Stimulated activated CD4-positive, alpha-beta T cell treated with anti-CD3 and anti-CD28 coated beads, Interleukin-1b, Interleukin-23, amount 100 ng/mL, for 24 hours (primary cell): ENCODE measurements at places on chromosomes 6 and 20.

GRCh38 chr6:6908121-6908520 lies 199.6 kb upstream of the RREB1 start:
- DNase-seq: no peak

- DNase-seq: no peak
These were observed 47.9 kb upstream of the KCNK16 start for GRCh38 chr6:39370390-39370789.

- no peak for DNase-seq
These were observed 219.3 kb upstream of the RNF217 start for GRCh38 chr6:124742971-124743370.

GRCh38 chr20:57413986-57414385 lies 22.8 kb downstream of the RBM38 start:
- DNase-seq: no peak

- DNase-seq: no peak
These were observed 59.7 kb upstream of the TMEM181 start for GRCh38 chr6:158500016-158500735.

DNA sequence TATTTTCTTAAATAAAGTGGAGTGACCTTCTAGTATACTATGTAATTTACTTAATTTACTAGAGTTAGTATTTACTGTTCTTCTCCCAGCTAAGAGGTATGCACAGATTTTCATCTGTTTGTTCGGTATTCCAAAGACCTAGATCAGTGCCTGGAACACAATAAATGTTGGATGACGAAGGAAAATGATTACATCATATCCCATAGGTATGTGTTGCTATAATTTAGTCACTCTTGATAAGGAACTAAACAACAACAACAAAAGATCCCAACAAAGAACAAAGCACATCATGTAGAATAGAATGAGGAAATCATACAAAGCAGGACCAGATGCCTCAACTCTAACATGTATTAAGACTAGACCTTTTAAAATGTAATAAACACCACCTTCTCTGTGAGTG lies 89.6 kb upstream of the ADGRF1 start:
- DNase-seq: no peak

DNA sequence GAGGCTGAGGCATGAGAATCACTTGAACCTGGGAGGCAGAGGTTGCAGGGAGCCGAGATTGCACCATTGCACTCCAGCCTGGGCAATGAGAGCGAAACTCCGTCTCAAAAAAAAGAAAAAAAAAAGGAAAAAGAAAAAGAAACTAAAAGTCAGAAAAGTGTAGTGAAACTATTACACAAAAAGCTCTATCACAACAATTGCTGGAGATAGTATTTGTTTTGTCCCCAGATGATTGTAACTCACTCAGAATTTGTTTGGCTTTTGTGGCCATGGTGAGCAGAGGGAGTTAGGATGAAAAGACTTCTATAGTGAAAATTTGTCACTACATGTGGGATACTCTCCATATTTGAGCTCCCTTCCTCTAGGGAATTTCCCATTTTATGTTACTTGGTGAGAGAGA lies 5.2 kb upstream of the GOPC start:
- DNase-seq: no peak

- DNase-seq: no peak
These were observed 97.0 kb downstream of the RREB1 start for GRCh38 chr6:7204726-7205125.

GRCh38 chr20:45085289-45085688 lies 15.6 kb downstream of the KCNS1 start:
- DNase-seq: no peak

GRCh38 chr6:8627085-8627861 lies 191.9 kb upstream of the SLC35B3 start:
- DNase-seq: no peak

DNA sequence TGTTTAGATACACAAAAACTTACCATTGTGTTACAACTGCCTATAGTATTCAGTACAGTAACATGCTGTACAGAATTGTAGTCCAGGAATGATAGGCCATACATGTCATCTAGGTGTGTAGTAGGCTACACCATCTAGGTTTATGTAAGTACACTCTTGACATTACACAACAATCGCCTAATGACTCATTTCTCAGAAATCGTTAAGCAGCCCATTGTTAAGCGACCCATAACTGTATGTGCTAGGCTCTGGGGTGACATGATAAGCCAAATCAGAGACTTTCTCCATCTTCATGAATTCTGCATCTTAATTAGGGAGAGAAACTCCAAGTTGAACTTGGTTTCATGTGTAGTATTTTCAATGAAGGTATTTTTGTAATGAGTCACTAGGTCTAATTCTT lies 17.2 kb downstream of the STK35 start:
- DNase-seq: no peak

DNA sequence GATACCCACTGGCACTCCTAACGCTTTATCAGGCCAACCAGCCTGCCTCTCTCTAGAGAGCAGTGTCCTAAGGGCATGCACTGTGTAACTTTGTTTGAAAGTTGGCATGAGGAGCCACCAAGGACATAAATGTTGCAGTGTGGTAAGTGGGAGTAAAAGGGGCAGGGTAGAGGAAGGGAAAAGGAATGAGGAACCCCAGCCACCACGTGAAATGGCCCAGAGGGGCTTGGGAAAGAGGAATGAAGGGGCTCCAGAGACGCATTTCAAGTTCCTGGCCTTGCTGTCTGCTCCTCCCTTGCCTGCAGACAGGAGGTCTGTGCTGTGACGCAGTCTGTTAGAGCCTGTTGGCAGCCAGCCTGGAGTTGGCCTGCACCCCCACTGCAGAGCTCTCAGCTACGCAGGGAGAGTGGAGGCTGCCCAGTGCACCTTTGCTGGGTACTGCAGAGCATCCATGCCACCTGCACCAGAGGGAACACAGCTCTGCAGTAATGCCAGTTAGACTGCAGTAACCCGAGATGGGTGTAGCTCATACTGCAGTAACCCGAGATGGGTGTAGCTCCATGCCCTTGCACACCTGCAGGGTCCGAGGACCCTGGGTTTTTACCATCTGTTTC lies 86.8 kb upstream of the SNAP25 start:
- no peak for DNase-seq

- no peak for DNase-seq
These were observed 250.4 kb downstream of the FOXA2 start for GRCh38 chr20:22333885-22334545.

DNA sequence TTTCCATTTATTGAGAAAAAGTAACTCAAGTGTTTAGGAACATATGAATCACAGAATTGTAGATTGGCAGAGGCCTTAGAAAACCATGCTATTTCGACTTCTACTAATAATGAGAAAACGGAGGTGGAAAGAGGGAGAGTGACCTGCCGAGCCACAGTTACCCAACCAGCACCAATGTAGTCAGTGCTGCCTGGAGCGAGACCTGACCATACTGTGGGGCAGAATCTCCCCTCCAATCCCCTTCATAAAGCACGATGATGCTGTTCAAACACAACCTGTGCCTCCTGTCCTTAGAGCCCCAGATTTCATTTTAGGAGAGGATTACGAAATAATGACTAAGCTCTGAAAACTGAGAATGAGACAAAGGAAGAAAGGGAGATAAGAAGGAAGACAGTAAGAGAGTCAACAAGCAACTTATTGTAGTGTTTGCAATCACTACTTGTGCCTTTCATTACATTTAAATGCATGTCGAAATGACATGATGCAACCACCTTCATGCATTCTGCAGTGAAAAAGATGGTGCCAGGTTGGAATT lies 70.6 kb downstream of the ATXN1 start:
- no peak for DNase-seq

GRCh38 chr6:160088069-160088783 lies 33.4 kb upstream of the SLC22A1 start:
- no peak for DNase-seq

GRCh38 chr20:59571551-59572314 lies 32.6 kb upstream of the PHACTR3 start:
- DNase-seq: peak; percentile 30

GRCh38 chr20:49612127-49612738 lies 44.3 kb upstream of the PTGIS start:
- no peak for DNase-seq

DNA sequence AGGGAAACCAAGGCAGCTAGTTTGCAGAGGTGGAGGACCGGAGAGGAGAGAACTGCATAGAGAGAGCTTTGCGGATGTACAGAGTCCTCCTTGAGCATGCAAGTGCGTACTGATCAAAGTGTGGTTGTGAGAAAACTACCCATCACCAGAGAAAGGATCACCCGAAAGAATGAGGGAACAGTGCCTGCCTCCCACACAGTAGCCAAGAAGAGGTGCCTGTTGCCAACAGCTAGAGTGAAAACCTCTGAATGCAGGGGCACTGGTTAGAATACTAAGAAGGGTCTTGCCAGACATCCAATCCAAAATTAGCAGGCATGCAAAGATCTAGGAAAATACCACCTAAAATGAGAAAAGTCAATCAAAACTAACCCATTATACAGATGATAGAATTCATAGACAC lies 166.6 kb upstream of the AKAP12 start:
- no peak for DNase-seq

GRCh38 chr6:147891671-147892070 lies 383.2 kb downstream of the SAMD5 start:
- no peak for DNase-seq

DNA sequence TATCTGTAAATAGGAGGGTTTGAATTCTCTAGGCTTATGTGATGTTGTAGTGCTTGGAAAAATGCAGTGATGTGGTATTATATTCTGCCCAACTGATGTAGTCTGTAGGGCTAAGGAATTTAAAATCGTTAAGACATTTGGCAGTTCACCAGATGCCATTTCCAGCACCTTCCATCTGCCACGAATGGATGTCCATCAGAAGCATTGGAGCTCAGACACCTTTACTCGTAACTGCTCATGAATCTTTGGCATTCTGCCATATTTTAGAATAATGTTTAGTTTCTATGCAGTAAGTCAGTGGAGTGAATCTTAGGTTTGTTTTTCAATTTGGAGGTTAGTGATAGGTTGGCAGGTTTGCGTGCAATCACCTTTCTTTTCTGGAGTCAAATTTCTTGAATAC lies 2.4 kb upstream of the SYTL3 start:
- DNase-seq: no peak

GRCh38 chr6:102619585-102619984 lies 1226.1 kb downstream of the GRIK2 start:
- no peak for DNase-seq

DNA sequence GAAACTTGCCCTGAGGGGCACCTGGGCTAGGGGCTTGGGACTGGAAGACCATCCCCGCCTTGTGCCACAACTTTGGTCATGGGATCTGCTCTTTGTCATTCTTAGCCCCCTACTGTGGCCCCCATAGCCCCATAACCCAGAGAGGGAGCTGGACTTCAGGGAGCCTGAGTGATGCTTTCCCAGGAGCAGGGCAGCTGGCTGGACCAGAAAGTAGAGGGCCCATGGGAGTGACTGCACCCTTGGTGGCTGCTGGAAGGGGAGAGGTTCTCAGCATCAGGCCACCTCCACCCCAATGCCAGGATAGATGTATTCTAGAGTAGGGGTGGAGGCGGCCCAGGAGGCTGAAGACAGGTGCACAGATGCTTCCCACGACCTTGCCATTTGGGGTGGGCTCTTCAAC lies 5.8 kb upstream of the FAM83D start:
- no peak for DNase-seq

DNA sequence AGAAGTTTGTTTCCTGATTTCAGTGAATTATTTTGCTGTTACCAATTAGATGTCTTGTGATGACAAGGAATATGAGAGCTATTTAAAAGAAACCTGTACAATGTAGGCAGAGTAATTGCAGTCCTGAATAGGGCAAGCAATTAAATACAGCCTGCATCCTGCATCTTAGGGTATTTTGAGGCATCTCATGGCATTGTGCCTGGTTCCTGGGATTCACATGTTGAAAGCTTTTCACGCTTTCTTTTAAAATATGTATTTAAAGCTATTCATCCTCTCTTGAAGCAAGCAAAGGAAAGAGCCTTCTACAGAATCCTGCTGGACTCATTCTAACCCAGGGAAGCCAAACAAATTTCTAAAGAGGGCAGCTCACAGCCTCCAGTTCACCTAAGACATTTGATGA lies 4.7 kb upstream of the RRAGD start:
- DNase-seq: no peak

DNA sequence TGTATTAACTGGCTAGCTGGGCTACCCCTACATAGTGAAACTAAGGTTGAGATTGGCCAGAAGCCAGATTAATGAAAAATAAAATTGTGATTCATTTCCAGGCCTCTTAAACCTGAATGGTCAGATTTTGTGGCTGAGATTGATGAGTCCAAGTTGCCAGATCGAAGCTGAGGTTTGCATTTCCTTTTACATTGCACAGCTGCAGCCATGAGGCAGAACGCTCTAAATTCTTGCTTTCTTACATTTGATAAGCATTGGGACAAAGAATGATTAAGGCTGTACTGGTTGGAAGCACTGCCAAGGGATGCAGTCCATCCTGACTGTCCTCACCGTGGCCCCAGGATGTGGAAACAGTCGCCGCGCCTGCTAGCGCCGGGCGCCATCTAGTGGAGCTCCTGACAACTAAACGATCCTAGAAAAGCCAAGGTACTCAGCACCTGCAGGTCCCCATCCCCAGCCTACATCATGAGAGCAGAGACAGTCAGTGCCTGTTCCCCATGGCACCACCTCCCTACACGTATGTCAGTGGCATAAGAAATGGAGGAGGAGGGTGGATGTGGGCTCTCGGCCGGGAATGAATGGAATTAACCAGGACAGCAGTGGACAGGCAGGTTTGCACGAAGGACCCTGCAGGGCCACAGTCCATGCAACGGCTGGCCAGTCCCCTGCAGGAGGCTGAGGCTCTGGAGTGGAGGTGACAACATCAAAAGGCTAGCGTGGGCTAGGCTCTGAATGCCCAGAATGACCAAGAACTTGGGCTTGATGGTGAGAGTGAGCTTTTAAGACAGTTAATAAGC lies 19.0 kb downstream of the PXDC1 start:
- DNase-seq: peak; percentile 50

GRCh38 chr6:108464418-108465097 lies 96.2 kb upstream of the FOXO3 start:
- no peak for DNase-seq

DNA sequence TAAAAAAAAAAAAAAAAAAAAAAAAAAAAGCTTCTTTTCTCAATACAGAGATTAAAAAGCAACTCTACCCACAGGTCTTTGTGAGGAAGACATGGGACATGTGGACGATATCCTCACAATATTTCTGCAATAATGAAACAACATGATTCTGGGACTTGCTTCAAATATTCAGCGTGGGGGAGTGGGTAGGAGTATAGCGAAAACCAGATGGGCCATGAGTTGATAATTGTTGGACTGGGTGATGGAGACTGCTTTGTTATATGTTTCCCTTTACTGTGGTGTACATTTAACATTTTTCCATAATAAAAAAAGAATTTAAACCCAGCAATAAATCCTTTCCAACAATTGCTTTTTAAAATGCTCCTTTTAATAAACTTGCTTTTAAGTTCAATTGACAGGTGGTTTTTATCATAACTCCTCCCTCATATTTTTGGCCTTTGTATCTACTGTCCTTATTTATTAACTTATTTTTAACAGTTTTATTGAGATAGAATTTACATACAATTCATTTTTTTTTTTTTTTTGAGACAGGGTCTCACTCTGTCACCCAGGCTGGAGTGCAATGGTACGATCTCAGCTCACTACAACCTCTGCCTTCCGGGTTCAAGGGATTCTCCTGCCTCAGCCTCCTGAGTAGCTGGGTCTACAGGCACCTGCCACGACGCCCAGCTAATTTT lies 40.4 kb upstream of the ARFGEF2 start:
- no peak for DNase-seq

- DNase-seq: no peak
These were observed 1111.4 kb upstream of the CITED2 start for GRCh38 chr6:140485740-140486449.
